T-cell (primary cell): ENCODE measurements at places on chromosomes 1 and 21. TPM values are rescaled to one million over a fixed set of nuclear protein-coding genes. Genes with fewer than 3 reads are reported as not detected.

Gene CRYBG2
- total RNA-seq = 5.1 TPM

Gene KRTAP10-8
- not detected for total RNA-seq

Gene KCNN3
- 0.03 TPM for total RNA-seq

Gene LRRIQ3
- 0.77 TPM for total RNA-seq

Gene ATP13A2
- total RNA-seq = 58.2 TPM

Gene NPPB
- total RNA-seq = not detected

Gene TCHHL1
- total RNA-seq = not detected

Gene GNB1
- total RNA-seq = 208 TPM

DNA sequence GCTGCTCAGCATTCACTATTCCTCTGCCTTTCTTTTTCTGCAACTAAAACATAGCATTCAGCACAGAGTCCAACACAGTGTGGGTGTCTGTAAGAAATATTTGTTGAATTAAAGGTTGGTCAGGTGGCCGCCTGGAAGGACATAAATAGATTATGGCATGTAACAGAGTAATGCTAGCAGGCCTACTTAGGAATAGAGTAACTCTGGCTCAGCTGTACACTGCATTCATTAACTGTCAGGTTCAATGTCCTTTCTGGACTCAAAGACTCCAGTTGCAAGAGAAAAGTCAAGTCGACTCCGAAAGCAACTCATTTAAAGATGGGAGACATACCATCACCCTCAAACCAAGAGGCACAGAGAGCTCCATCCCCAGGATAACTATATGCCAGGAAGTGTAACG, 116.0 kb downstream of the LMX1A start:
- DNase-seq = no peak
- H3K4me3 ChIP-seq = no peak overlapping the region
- H3K4me1 ChIP-seq = peaks cover 3% of the 10 kb centered on the region
- no peaks in the 10 kb centered on the region for H3K36me3 ChIP-seq

DNA sequence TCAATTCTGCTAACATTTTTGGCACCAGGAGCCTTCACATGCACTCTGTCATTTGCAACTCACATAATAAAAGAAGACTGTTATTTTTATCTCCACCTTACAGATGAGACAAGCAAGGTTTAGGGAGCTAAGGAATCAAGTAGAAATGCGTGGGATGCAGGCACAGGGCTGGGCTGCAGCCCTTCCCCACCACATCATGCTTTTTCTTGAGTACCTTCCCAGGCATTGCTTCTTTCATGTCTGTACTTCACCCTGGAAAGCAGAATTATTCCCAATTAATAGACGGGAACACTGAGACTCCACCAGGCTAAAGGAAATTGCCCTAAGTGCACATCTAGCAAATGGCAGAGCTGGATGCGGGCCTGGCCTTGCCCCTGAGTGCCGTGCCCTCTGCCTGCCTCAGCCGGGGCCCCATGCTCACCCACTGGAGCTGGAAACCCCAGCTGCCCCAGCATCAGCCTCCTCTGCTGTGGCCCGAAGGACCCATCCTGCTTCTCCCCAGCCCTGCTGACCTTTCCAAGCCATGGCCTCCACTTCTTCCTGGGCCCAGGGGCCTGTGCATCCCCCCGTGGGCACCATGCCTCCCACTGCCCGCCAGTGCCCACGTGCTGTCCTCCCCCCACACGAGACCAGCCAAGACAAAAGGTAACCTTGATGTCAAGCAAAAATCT, 257.5 kb downstream of the TOMM20 start:
- no peak overlapping the region for H3K4me3 ChIP-seq
- no peaks in the 10 kb centered on the region for H3K36me3 ChIP-seq
- H3K27ac ChIP-seq = no peak overlapping the region

GRCh38 chr1:31568895-31569595, 7.3 kb upstream of the TINAGL1 start:
- no peak overlapping the region for H3K4me3 ChIP-seq
- DNase-seq = no peak
- no peaks in the 10 kb centered on the region for H3K36me3 ChIP-seq
- H3K4me1 ChIP-seq = no peaks in the 10 kb centered on the region

DNA sequence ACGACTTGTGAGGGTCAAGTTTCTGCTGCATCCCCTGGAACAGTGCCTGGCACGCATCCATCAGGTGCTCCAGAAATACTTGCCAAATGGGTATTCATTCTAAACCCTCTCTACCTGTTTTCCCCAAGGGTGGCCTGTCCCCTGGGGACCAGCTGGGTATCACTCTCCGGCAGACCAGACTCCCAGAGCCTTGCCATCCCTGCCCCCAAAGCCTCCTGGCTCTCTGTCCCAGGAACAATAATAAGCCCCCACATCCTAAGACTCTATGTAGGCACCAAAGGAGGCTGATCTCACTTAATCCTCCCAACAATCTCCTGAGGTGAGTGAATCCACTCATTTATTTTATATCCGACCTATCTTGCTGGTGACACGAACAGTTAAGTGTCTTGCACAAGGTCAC, 96.7 kb downstream of the MRPL37 start:
- peaks cover 81% of the 10 kb centered on the region for H3K4me1 ChIP-seq
- H3K27ac ChIP-seq = no peak overlapping the region
- no peak overlapping the region for H3K4me3 ChIP-seq
- peaks cover 3% of the 10 kb centered on the region for H3K36me3 ChIP-seq
- no peaks in the 10 kb centered on the region for H3K27me3 ChIP-seq
- no peak for DNase-seq

GRCh38 chr1:2605509-2606395, 19.2 kb downstream of the PRXL2B start:
- peaks cover 30% of the 10 kb centered on the region for H3K27me3 ChIP-seq
- no peak overlapping the region for H3K4me3 ChIP-seq
- H3K4me1 ChIP-seq = no peaks in the 10 kb centered on the region
- H3K27ac ChIP-seq = no peak overlapping the region
- no peak for DNase-seq
- no peaks in the 10 kb centered on the region for H3K36me3 ChIP-seq

GRCh38 chr1:224494343-224494742, 59.7 kb upstream of the WDR26 start:
- H3K4me3 ChIP-seq = no peak overlapping the region
- H3K27me3 ChIP-seq = no peaks in the 10 kb centered on the region
- no peak overlapping the region for H3K27ac ChIP-seq
- H3K36me3 ChIP-seq = no peaks in the 10 kb centered on the region

DNA sequence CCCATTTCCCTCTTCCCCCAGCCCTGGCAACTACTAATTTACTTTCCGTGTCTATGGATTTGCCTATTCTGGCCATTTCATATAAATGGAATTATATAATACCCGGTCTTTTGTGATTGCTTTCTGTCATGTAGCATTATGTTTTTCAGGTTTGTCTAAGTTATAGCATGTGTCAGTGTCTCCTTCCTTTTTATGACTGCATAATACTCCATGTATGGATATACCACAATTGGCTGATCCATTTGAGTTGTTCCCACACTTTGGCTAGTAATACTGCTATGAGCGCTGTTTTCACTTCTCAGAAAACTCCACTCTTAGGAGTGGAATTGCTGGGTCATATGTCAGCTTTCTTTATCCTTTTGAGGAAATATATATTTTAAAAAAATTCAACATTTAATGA, 53.7 kb downstream of the HUNK start:
- H3K4me1 ChIP-seq = no peaks in the 10 kb centered on the region
- no peak overlapping the region for H3K4me3 ChIP-seq
- no peak overlapping the region for H3K27ac ChIP-seq
- no peaks in the 10 kb centered on the region for H3K36me3 ChIP-seq
- H3K27me3 ChIP-seq = peaks cover 10% of the 10 kb centered on the region

GRCh38 chr1:232244426-232244825, 385.5 kb downstream of the SIPA1L2 start:
- H3K4me1 ChIP-seq = no peaks in the 10 kb centered on the region
- no peaks in the 10 kb centered on the region for H3K27me3 ChIP-seq
- H3K36me3 ChIP-seq = no peaks in the 10 kb centered on the region
- no peak for DNase-seq

DNA sequence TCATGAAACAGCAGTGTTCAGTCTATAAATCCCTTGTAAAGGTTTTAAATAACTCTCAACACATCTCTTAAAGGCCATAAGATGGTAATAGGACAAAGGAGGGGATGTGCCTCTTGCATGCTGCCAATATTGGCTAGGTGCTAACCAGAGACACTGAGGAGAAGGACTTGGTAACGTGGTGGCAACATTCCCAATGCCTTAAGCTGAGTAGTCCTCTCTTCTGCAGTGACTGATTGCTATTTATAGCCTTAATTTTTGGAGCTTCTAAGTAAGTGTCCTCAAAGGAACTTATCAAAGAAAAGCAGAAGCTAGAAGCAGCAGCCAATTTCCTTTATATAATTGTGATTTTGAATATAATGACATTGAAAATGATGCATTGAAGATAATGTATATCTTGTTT, 63.0 kb downstream of the DPT start:
- no peak for DNase-seq
- H3K4me3 ChIP-seq = no peak overlapping the region
- H3K36me3 ChIP-seq = no peaks in the 10 kb centered on the region

DNA sequence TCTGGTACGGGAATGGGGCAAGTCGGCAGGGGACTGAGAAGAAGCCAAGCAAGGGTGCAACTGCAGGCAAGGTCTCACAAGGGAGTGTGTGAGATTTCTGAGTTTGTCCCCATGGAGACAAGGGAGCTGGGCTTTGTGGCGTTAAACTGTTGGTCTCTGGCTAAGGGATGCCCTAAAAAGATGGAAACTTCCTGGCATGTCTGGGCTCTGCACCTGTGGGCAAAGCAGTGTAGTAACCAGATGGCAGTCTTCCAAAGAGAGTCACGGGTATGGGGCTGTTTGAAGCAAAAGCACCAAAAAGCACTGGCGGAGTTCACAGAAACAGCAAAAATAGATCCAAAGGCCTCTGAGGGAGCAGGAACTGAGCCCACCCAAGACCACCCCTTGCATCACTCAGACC, 104.8 kb upstream of the SLC44A3 start:
- no peak overlapping the region for H3K27ac ChIP-seq
- no peaks in the 10 kb centered on the region for H3K4me1 ChIP-seq
- H3K36me3 ChIP-seq = no peaks in the 10 kb centered on the region
- H3K27me3 ChIP-seq = peaks cover 2% of the 10 kb centered on the region
- no peak overlapping the region for H3K4me3 ChIP-seq

GRCh38 chr1:164602101-164602422, 43.1 kb downstream of the PBX1 start:
- no peaks in the 10 kb centered on the region for H3K4me1 ChIP-seq
- H3K4me3 ChIP-seq = no peak overlapping the region
- peaks cover 3% of the 10 kb centered on the region for H3K27me3 ChIP-seq

DNA sequence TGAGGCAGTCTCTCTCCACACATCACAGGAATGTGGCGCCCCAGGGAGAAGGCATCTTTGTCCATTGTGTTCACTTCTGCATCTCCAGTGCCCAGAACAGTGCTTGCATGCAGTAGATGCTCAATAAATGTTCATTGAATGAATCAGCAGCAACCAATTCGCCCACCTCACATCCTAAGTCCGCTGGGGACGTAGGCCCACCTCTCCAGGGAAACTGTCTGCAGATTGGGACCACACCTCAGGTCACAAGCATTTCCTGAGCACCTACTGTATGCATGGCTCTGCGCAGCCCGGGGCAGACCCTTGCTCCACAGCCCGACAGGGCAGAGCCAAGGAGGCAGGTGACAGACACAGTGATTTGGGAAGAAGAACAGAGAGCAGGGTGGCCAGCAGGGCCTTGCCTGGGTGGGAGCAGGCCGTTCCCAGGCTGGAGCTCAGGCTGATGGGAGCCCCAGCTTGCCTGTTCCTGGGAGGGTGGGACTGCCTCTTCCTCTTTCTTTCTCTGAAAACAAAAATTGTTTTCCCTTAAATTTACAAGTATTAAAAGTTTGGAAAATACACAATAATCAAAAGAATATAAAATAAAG, 25.8 kb upstream of the RUNX3 start:
- no peak overlapping the region for H3K4me3 ChIP-seq
- DNase-seq = no peak
- no peaks in the 10 kb centered on the region for H3K27me3 ChIP-seq
- no peak overlapping the region for H3K27ac ChIP-seq
- H3K4me1 ChIP-seq = peaks cover 95% of the 10 kb centered on the region

DNA sequence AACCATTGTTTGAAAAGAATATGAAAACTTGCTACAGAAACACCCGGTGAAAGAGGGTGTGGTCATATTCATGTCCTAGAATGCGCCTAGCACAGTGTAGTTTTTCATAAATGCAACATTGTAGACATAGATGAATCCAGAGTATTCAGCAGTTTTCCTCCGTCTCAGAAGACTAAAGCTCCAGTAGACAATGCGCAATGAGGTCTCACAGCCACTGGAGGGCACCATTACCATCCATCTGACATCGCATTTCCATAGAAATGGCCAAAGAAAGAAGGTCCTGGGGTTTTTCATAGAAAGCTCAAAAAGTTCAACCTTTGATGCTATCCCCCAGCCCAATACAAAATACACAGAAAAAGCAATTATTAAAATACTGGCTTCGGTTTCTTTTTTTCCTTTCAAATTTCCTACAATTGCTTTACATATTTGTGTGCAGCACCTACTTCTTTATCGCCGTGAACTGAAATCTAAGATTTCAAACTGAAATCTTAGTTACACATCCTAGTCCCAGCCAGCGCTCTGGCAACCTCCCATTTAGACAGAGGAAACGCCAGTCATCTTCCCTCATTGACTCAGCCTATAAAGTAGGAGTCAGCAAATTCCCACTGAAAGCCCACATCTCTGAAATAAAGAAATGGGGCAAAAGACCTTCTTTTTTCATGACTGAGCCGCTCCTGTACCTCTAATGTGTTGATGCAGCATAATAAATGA, 3.9 kb upstream of the CD58 start:
- DNase-seq = no peak
- H3K36me3 ChIP-seq = no peaks in the 10 kb centered on the region
- H3K27me3 ChIP-seq = no peaks in the 10 kb centered on the region

- no peaks in the 10 kb centered on the region for H3K27me3 ChIP-seq
- H3K4me1 ChIP-seq = no peaks in the 10 kb centered on the region
- no peak overlapping the region for H3K4me3 ChIP-seq
- H3K27ac ChIP-seq = no peak overlapping the region
Observed at GRCh38 chr1:211910913-211911485, 80.4 kb upstream of the LPGAT1 start.

DNA sequence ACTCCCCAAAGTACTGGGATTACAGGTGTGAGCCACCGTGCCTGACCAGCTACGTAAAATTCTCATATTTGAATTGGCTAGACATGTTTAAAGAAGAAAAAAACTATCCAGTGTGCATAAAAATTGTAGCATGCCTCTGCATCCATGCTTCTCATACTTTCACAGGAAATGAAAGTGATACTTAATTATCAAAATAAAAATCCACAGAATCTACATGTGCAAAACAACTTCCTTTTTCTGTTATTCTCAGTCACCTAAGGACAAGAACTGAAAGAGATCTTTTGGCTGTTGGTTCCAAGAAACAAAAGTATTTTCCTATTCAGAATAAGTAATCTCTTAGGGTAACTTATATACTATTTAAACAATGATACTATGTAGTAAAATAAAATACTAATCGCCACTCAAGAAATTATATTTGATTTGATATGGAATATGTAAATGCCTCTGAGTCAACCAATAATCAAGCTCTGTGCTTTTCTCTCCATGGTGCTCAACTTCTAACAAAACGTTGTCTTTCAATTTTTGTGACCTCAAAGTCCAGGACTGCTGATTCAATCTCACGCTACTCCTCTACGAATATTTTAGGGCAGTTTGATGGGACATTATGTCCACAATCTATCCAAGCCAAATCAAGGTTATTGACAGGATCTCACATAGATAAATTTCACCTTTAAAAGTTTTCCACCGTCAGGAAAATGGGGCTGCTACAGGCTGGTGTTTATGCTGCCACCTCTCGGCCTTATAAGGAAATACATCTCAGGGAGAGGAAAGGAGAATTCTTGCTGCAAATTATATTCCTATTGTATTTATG, 102.7 kb downstream of the ZNF281 start:
- H3K36me3 ChIP-seq = no peaks in the 10 kb centered on the region
- peaks cover 4% of the 10 kb centered on the region for H3K4me1 ChIP-seq
- no peaks in the 10 kb centered on the region for H3K27me3 ChIP-seq
- no peak overlapping the region for H3K4me3 ChIP-seq
- DNase-seq = no peak
- H3K27ac ChIP-seq = no peak overlapping the region
